ENCODE measurements at places on chromosomes 7 and 10.

DNA sequence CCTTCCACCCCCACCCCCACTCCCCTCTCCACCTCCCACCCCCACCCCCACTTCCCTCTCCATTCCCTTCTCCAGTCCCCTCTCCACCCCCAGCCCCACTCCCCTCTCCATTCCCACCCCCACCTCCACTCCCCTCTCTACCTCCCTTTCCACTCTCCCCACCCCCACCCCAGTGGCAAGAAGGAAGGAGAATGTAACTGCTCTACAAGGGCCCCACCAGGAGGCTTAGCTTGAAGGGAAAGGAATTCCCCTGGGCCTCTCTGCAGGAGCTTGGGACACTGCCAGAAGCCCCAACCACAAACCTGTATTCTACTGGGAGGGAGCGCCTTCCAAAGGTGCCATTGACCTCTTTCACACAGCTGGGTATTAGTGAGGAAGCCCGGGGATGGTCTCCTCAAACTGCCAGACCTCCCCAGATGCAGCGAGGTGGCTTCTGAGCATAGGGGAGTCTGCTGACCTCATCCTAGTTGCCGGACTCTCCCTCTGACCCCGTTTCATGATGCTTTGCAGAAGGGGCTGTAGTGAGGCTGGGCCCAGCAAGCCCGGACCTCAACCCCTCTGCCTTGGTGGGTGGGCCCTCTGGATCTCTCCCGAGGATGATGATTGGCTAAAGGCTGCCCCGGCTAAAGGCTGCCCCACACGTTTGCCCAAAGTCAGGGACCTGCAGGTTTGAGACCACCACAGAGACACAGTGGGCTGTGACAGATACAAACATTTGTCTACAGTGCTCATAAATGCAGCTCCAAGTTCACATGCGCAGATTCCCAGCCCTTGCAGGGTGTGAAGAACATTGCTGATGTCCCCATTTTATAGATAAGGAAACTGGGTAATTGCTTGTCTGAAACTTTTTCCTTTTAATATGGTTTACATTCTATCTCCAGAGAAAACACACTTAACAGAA is 2.9 kb downstream of the DEPP1 start:
- no peak for DNase-seq

- DNase-seq = no peak
These were observed 129.8 kb downstream of the BAMBI start for GRCh38 chr10:28806951-28807759.

DNA sequence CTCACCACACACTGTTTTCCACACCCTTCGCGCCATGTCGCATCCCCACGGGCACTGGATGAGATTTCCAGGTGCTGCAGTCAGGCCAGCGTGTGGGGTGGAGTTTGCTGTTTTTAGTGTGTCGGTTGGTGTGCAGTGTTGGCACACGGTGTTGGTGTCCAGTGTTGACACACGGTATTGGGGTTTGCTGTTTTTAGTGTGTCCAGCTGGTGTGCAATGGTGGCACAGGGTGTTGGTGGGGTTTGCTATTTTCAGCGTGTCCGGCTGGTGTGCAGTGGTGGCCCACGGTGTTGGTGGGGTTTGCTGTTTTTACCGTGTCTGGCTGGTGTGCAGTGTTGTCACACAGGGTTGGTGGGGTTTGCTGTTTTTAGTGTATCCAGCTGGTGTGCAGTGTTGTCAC is 20.1 kb upstream of the PRKAR1B start:
- no peak for DNase-seq

DNA sequence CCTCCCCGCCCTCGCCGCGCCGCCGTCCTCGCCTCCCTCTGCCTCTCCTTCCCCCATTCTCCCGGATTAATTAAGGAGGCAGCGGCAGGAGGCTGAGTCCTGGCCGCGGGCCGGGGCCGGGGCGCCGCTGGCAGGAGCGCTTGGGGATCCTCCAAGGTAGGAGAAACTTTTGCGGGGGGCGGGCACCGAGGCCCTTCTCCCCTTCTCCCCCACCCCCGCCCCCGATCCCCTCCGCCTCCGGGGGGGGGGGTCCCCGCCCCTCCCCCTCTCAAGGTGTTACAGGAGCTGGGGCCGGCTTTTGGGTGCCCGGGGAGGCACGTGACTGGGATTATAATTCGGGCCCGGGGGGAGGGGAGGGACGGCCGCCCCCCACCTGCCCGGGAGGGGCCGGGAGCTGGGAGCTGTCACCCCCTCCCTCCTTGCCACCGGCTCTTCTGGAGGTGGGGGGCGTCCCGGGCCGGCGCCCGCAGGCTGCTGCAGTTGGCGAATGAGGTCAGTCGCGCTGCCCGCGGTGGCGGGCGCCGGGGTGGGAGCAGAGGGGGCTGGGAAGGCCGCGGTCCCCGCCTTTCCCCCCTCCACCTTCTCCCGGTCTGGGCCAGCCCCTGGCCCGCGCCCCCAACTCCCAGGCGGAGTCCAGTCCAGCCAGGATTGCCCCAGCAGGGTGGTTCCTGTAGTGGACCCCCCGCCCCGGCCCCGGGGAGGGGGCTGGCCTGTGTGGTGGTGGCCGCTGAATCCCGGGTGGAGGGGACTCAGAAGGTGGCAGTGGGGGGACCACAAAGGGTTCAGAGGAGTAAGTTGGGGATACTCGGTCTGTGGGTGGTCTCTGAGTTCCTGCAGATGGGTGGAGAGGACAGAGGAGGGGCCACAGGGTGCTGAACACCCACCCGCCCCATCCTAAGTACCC is 567 bp downstream of the GTF2IRD1 start:
- no peak for DNase-seq

DNA sequence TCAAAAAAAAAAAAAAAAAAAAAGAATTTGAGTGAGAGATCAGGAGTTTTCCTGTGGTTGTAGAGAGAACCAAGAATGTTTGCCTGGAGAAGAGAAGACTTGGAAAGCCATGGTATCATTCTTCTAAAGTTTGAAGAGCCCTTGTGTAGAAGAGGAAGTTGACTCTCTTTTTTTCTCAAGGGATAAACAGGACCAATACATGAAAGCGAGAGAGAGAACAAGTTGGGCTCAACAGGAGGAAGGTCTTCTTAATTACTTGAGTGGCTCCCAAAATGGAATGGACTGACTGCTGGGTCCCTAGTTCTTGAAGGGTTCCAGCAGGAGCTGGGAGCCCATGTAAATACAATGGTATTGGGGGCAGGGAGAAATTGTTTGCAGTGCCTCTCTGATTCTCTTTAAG is 173.3 kb upstream of the ADO start:
- no peak for DNase-seq

DNA sequence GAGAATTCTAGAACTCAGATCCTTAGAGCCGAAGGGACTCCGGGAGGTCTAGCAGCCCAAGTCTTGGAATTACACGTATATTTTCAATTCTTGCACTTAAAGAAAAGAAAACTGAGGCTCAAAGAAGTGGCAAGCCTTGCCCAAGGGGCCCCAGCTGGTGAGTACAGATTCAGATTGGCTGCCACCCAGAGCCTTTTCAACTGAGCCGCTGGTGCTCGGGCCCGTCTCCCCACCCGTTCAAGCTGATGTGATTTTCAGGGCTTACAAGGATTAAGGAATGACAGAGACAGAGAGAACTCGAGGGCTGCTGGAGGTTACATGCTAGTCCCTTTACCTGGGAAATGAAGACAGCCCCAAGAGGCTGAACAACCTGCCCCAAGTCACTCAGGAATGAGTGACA is 117.8 kb downstream of the ABLIM1 start:
- DNase-seq = no peak

DNA sequence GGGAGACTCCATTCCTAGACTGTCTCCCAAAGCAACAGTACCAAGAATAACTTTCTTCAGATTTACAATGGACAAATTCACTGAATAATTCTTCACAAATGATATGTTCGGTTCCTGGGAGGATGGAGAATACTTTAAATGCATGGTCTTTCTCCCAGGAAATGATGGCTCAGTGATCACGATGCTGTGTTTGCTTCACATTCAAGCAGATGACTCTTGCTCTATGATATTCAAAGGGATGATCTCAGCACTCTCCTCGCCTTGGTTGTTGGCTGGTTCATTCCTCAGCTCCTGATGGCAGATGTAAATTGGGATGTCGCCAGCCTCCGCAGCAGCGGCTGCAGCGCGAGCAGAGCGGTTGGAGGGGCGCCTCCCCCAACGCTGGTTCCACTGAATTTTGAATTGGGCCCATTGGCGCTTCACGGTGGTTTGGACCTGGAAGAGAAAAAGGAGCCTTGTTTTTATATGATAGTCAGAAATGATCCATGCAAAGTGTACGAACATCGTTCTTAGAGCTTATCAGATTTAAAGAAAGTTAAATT is 148.3 kb downstream of the CALCR start:
- no peak for DNase-seq

DNA sequence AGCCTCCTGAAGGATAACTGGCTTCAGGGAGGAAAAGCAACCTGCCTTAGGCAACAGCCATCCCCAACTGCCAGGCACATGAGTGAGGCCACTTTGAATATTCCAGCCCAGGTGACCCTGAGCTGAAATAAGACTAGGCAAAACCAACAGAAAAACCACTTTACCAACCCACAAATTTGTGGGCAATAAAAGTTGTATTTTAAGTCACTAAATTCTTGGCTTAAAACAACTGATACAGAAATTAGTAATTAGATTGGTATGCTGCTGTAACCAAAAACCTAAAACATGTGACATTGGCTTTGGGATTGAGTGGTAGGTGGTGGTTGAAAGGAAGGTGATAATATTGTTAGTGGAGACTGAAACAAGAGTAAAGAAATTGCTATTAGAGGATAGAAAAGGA is 39.9 kb downstream of the ABCB4 start:
- DNase-seq = no peak

GRCh38 chr10:120105001-120105400 is 212.5 kb downstream of the SEC23IP start:
- no peak for DNase-seq

DNA sequence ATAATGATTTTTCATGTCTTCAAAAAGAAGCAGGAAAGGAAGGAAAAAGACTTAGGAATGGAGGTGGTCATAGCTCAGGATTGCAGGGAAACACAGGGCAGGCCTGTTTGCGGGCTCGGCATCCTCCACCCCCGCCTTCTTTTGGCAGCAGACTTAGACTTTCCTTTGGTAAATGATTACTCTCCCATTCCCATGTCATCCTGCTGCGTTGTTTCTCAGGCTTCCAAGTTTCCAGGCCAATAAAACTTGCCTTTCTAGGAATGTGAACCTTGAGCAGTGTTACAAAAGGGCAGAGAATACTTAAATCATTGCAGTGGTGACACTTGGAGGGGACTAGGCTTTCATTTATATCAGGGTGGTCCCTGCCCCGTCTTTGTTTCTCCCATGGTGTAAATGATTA is 34.0 kb upstream of the DGKB start:
- DNase-seq = no peak

- DNase-seq = no peak
These were observed 11.9 kb upstream of the HUS1 start for GRCh38 chr7:47991270-47991669.

DNA sequence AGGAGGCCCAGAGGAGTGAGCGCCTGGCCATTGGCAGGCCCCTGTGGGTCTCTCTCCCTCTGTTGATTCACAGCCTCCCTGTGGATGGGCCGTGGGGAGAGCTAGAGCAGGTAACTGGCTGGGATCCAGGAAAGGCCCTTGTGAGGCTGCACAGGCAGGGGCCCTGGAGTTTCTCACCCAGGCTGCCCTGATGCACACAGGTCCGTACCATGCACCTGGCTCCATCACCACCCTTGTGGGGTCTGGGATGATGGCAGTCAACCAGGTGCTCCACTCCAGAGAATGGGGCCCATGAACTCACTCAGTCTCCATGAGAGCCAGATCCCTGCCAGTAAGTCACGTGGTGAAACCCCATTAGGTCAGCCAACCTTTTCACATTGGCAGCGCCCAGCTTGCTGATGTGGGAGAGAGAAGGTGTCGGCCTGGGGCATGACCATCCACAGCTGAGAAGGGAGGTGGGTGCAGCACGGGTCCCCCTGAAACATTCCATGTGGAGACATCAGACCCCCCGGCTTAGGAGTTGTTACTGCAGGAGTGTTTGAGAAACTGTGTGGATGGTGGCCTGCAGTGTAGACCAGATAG is 320.8 kb downstream of the ADARB2 start:
- DNase-seq = no peak

DNA sequence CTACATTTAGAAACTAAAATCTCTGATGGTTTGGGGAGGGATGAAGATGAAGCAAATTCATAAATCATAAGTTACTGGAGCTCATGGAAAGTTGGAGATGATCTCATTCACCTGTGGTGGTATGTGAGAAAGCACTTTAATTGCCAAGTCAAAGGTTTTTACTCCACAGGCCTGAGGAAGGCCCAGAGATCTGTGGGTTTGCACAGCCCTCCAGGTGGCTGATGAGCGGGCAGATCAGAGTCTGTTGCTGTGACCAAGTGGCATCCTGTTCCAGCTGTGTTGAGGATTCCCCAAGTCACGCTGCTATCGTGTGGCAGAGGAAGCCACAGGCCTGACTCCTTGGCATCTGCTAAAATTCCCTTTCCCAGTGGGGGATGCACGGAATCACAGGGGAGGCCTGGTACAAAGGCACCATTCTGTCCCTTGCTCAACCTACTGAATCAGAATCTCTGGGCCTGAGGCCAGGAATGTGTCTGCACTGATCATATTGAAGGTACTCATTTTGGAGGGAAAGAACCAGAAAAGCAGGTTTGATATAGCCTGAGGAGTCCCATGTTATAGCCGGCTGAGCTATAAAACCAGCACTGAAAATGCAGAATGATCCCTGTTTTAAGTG is 19.7 kb upstream of the DDC start:
- peak; percentile 86 for DNase-seq

GRCh38 chr7:6576024-6576866 is 1.0 kb upstream of the ZDHHC4 start:
- DNase-seq = no peak

GRCh38 chr7:121020249-121020988 is 31.9 kb downstream of the CPED1 start:
- no peak for DNase-seq

GRCh38 chr7:118148930-118149329 is 35.0 kb upstream of the LSM8 start:
- no peak for DNase-seq

DNA sequence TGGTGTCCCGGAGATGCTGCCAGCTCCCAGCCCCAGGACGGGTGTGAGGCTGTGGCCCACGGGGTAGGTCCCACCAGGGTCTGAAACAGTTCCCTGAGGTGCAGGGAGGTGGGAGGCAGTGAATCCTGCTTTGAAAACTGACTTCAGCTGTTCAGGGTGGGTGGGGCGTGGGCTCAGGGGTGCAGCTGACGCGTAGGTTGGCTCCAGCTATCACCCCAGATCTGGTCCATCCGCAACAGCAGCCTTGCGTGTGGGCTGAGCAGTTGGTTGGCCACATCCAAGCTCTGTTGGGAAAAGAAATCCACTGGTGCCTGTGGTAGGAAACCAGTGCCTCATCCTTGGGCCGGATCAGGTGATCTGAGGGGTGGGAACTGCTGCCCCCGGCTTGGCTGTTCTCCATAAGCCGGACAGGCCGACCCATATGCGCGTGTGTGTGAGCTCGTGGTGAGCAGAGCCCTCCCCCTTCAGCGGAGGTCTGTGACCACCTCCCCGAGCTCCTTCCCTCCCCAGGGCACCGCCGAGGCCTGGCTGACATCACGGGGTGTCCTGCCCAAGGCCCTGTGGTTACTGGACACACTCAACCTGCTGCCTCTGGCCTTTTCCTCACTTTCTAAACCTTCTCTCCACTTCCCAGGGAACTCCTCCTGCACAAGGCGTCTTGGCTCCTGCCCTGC is 15.4 kb upstream of the FAM20C start:
- DNase-seq = no peak

All from epithelial cell of prostate (primary cell).